ENCODE measurements at places on chromosomes 2 and 18.
A peak's percentile ranks its signal among the peaks of the same experiment; 100 is the strongest.

DNA sequence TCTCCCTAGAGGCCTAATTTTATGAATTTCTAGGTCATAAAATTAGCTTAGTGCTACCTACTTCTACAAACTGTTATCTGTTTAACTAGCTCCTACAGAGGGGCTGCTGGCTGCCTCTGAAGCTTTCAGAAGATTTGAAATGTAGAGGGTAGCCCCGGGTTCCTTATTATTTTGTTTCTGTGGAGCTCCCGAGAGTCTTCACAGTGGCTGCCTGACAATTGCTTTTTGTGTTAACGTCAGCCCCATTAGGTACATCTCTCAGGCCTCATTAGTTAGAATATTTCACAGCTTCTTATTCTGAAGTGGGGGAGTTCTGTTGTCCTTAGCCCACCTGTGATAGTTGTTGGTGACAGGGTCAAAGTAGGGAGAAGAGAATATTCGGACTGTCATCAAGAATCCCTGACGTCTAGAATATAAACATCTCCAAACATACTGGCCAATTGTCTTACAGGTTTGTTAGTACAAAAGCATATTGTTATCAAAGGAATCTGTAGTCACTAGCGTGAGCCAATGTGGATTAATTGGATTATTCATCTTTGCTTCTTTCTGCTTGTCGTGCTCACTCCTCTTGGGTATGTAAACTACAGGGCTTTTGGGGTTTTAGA lies 77.5 kb downstream of the DIS3L2 start:
- peak; percentile 53 for DNase-seq

DNA sequence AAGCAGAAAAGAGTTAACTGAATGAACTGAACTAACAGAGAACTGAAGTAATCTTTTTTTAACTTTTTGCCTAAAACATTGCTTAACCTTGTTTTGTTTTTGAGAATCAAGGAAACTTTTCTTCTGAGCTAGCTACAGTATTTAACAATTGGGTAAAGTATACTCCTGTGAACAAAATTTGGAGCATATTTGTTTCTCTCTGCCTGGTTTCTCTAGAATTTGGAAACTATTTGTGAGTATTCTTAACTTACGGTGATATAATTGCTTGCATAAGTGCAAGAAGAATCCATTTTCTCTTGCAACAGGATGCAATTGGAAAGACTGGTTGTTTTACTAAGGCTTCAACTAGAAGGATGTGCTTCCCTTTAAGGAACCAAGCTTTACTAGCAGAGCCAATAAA lies 65.9 kb upstream of the FAM98A start:
- no peak for DNase-seq

DNA sequence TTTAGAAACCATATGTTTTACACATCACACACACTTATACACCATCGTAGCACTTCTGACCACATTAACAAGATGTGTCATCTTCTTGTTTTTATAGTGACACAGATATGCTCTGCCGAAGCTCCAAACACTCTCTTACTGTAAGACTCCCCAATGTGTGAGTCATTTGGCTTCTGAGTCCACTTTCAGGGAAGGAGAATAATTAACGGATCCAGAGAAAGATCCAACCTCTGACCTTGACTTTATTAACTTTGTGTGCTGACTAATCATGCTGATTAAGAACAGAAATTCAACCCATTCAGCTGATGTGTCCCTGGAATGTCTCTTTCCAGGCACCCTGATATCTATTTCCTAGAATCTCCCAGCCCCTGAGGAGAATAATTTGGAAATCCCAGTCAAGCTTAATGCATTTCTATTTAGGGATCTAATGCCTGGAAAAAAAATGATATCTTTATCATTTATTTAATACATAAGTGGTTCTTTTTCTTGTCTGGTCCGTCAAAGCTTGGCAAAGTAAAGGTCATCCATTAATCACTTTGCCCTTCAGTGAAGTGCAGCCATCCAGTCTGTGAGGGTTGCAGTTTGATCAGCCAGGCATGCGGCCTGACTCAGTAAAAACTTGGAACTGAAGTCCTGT lies 615.8 kb upstream of the SYT4 start:
- DNase-seq: no peak

GRCh38 chr2:43325107-43325811 lies 98.9 kb upstream of the ZFP36L2 start:
- DNase-seq: no peak

- no peak for DNase-seq
Measured at GRCh38 chr2:120914839-120915521, 179.3 kb downstream of the GLI2 start.

GRCh38 chr2:187614756-187615155 lies 60.5 kb upstream of the TFPI start:
- DNase-seq: no peak

GRCh38 chr2:229170916-229171315 lies 100.2 kb downstream of the PID1 start:
- no peak for DNase-seq

DNA sequence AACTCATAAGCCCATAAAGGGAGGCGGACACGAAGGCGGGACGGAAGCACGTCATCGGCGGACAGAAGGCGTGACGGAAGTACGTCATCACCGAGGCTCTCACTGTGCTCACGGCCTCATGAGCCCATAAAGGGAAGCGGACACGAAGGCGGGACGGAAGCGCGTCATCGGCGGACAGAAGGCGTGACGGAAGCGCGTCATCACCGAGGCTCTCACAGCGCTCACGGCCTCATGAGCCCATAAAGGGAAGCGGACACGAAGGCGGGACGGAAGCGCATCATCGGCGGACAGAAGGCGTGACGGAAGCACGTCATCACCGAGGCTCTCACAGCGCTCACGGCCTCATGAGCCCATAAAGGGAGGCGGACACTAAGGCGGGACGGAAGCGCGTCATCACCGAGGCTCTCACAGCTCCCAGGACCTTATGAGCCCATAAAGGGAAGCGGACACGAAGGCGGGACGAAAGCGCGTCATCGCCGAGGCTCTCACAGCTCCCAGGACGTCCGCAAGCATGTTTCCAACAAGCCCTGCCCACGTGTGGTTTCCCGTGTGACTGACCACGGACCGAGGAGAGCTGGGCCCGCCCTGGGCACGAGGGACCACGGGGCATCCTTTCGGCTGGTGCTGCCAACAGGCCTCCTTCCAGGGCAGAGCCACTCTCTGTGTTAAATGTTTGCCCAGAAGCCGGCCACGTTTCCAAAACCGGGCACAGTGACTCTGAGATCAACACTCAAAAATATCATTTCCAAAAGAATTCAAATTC lies 182.7 kb upstream of the SALL3 start:
- no peak for DNase-seq

DNA sequence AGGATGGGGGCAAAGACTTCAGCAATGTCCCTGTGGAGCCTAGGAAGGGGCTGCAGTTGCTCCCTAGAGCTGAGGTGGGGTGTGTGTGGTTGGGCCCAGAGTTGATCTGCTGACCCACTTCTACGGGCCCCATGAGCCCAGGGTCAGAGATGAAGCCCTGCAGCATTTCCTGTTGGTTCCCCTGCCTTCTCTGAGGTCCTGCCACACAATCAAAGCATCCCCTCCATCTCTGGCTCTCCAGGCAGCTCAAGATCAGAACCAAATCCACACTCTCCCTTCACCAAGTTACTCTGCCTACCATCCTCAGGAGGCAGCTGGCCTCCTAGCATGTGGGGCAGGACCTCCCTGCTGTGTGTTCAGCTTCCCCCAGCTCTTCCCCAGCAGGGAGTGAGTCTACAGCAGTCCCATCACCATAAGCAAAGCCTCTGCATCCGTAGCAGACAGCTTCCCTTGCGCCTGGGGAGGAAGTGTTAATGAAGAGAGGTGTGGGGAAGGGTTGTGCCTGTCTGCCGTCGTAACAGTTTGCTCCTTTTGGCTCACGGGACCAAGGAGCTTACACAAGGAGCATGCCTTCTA lies 26.9 kb downstream of the TMEM247 start:
- DNase-seq: no peak

DNA sequence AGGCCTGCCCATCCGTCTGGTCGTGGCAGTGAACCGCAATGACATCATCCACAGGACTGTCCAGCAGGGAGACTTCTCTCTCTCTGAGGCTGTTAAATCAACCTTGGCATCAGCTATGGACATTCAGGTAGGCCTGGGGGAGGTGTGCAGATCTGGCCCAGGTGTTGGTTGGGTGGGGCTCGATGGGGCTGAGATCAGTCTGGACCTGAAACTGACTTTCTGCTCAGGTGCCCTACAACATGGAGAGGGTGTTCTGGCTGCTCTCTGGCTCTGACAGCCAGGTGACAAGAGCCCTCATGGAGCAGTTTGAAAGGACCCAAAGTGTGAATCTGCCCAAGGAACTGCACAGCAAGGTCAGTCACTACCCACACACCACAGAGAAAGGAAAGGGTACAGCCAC lies 12.6 kb downstream of the THNSL2 start:
- no peak for DNase-seq

- DNase-seq: no peak
Measured at GRCh38 chr2:239252393-239252792, 148.4 kb downstream of the HDAC4 start.

DNA sequence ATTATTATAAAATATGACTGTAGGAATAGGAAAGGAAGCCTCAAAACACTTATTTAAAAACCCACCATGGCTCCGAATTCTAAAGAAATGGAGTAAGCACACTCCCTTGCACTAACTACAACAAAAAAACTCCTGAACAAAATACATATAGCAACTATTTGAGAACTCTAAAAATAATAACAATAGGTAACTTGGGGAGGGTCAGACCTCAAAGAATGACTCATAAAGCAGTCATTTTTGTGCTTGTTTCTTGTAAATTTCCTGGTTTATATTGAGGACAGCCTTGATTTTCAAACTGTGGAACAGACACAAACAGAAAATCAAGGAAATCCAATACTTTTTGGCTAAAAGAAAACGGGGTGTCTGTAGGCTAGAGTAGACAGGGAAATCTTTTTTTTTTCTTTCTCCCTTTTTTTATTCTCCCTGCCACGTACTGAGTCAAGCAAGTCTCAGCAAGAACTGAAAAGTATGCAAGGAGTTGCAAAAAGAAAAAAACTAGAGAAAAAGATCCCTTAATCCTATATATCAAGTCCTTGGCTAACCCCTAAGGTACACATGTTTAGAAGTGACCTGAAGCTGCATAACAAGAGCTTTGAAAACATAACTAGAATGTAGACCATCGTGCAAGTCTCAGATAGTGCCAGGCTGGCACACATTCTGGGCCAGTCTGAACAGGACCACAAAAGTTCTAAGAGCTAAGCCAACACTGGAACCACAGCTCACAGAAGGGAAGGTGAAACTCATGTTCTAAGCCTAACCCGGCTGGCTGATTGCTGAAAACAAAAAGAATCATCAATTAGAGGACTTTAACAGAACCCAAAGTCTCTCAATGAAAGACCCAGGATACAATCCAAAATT lies 403.1 kb upstream of the LYPD1 start:
- DNase-seq: no peak

- DNase-seq: no peak
Measured at GRCh38 chr2:135091681-135092080, 39.6 kb downstream of the RAB3GAP1 start.

Data from midbrain (tissue), 1 donor.